ENCODE measurements at places on chromosomes 16 and 17. TPM values are rescaled to one million over a fixed set of nuclear protein-coding genes. Genes with fewer than 3 reads are reported as not detected.

The SEZ6 gene
- total RNA-seq: not detected

The CBX4 gene
- 14.9 TPM for total RNA-seq

The RPS6KB1 gene
- 24.8 TPM for total RNA-seq

The CD300LB gene
- total RNA-seq: not detected

The ATPAF2 gene
- 9.8 TPM for total RNA-seq

The SLC35G6 gene
- total RNA-seq: not detected

The MYOCD gene
- total RNA-seq: 5.2 TPM

The CCL7 gene
- not detected for total RNA-seq

The MAPT gene
- 0.94 TPM for total RNA-seq

The RRAD gene
- total RNA-seq: 4.1 TPM

The TP53TG3D gene
- total RNA-seq: not detected

The PDILT gene
- not detected for total RNA-seq

The SULT1A4 gene
- 158 TPM for total RNA-seq

The CCL2 gene
- 1.2 TPM for total RNA-seq

The EVPL gene
- 34.3 TPM for total RNA-seq

The DCAKD gene
- total RNA-seq: 78.4 TPM

The SDR42E2 gene
- total RNA-seq: not detected

The AANAT gene
- not detected for total RNA-seq

The KRTAP2-1 gene
- not detected for total RNA-seq

The USP32 gene
- 31.5 TPM for total RNA-seq

The TMIGD1 gene
- total RNA-seq: 412 TPM

The CNTROB gene
- 47.8 TPM for total RNA-seq

The RNF213 gene
- total RNA-seq: 404 TPM

The FOXN1 gene
- not detected for total RNA-seq

The KRTAP17-1 gene
- total RNA-seq: not detected

The REXO5 gene
- 3.6 TPM for total RNA-seq

The THRA gene
- total RNA-seq: 43.4 TPM

The TAOK1 gene
- total RNA-seq: 104 TPM

The CYB561 gene
- total RNA-seq: 109 TPM

The VAT1 gene
- 58.7 TPM for total RNA-seq

The NLGN2 gene
- total RNA-seq: 5.2 TPM

The MILR1 gene
- 5.6 TPM for total RNA-seq

The STARD3 gene
- 102 TPM for total RNA-seq

The IGF2BP1 gene
- total RNA-seq: not detected

The IFT20 gene
- 55.8 TPM for total RNA-seq

The TCAP gene
- total RNA-seq: 1.1 TPM

The ZNF821 gene
- total RNA-seq: 22.0 TPM

The CLEC3A gene
- not detected for total RNA-seq

The PCYT2 gene
- 191 TPM for total RNA-seq

The CD68 gene
- 42.1 TPM for total RNA-seq

The IGFALS gene
- total RNA-seq: not detected

The PMP22 gene
- 251 TPM for total RNA-seq

The TM4SF5 gene
- total RNA-seq: 163 TPM

The GPR139 gene
- total RNA-seq: not detected

The LYZL6 gene
- not detected for total RNA-seq

The CRHR1 gene
- not detected for total RNA-seq

The CLDN9 gene
- total RNA-seq: 0.76 TPM

The SLC35G3 gene
- total RNA-seq: not detected

The OR3A2 gene
- total RNA-seq: not detected

The SGCA gene
- total RNA-seq: 3.5 TPM

The GLIS2 gene
- 0.35 TPM for total RNA-seq

The SLFN12 gene
- 4.7 TPM for total RNA-seq

The WNK4 gene
- total RNA-seq: 16.2 TPM

The MFSD6L gene
- not detected for total RNA-seq

The HYDIN gene
- 3.3 TPM for total RNA-seq

The SYT17 gene
- total RNA-seq: 12.3 TPM

The LGALS9B gene
- 6.1 TPM for total RNA-seq

The MT4 gene
- total RNA-seq: not detected

The CACNA1G gene
- not detected for total RNA-seq

The CEP295NL gene
- total RNA-seq: 45.4 TPM

Data from Peyer's patch (tissue), 4 donors.